Colonic mucosa (tissue), 4 donors: ENCODE measurements at places on chromosomes 7 and 10.

GRCh38 chr7:46210467-46210866 lies 289.4 kb upstream of the IGFBP3 start:
- DNase-seq, result no peak

DNA sequence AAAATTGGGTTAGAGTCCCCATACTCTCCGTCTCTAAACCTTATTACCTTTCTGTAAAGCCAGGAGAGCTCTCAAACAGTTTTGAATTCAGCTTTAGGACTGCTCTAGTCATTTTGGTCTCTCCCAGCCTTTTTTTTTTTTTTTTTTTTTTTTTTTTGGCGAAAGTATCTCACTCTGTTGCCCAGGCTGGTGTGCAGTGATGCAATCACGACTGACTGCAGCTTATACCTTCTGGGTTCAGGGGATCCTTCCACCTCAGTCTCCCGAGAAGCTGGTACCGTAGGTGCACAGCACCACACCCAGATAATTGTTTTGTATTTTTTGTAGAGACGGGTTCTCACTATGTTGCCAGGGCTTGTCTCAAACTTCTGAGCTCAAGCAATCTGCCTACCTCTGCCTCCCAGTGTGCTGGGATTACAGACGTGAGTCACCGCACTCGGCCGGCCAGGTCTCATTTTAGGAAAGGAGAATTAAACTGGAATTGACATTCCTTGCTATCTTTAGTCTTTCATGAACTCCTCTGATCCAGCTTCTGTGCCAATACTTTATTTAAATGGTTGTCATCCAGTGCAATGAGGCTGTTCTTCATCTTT lies 31.4 kb upstream of the RSU1 start:
- DNase-seq, result no peak

DNA sequence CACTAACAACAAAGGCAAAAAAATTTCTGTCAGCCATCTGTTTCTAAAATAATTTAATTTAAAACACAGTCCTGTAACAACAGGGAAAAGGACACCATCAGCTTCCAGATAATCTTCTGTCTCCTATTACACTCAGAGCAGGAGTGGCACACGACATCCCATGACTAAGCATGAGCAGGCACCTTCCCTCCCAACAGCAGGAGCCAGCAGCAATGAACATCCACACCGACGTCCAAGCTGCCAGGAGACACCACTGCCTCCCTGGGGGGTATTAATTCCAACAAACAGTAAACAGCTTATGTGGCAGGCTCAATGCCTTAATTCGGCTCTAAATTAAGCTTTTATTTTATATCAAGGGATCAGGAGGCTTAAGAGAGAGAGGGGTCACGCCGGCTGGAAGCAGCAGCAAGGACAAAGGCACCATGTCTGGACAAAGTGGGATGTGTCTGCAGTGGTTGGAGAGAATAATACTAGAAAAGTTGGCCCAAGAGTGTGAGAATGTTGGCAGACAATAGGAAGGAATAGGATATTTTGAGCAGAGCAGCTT lies 45.7 kb downstream of the KIAA1549 start:
- DNase-seq, result no peak

DNA sequence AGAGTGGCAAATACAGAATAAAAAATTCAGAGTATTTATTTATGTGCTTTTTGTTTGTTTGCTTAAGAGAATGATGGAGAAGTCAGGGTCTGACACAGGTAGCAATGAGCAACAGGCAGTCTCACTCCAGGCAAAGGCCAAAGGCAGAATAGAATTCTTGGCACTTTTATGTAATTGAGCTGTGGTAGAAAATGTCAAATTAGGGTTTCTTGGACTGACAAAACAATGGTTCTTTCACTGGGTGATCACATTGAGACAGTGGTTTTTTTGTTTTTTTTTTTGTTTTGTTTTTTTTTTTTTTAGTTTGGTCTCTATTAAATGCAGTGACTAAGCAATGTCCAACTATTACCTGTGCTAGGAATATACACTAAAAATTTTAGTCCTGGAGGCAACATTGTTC lies 27.4 kb downstream of the POM121L12 start:
- DNase-seq, result no peak

DNA sequence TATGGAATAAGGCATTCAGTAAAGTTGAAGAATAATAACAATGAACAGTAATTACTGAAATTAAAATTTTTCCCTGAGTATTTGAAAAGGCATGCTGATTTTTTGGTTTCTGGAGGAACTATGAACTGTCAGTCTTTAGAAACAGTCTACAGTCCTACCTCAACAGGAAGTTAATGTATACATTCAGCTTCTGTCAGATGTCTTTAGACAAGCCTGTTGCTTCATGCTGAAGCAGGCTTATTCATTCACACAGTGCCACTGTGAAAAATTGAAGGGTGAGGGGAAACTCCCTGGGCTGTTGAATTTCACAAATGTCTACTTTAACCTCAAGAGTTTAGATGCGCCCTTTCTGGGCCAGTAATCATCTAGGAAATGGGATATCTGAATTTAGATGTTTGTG lies 3.5 kb downstream of the NRF1 start:
- no peak for DNase-seq

- DNase-seq, result no peak
Measured at GRCh38 chr10:8510471-8510870, 456.0 kb downstream of the GATA3 start.
